Stimulated activated CD4-positive, alpha-beta T cell treated with anti-CD3 and anti-CD28 coated beads, TNF-alpha, amount 100 ng/mL, for 48 hours (primary cell): ENCODE measurements at places on chromosomes 4 and X.

GRCh38 chr4:84920617-84921016, 45.9 kb downstream of the WDFY3 start:
- DNase-seq, result no peak

- DNase-seq, result no peak
These were observed 140.8 kb downstream of the OPHN1 start for GRCh38 chrX:68292471-68292870.

- DNase-seq, result no peak
These were observed 35.4 kb upstream of the CENPU start for GRCh38 chr4:184769141-184769765.

- DNase-seq, result no peak
These were observed 203.1 kb downstream of the FAT4 start for GRCh38 chr4:125517831-125518230.

DNA sequence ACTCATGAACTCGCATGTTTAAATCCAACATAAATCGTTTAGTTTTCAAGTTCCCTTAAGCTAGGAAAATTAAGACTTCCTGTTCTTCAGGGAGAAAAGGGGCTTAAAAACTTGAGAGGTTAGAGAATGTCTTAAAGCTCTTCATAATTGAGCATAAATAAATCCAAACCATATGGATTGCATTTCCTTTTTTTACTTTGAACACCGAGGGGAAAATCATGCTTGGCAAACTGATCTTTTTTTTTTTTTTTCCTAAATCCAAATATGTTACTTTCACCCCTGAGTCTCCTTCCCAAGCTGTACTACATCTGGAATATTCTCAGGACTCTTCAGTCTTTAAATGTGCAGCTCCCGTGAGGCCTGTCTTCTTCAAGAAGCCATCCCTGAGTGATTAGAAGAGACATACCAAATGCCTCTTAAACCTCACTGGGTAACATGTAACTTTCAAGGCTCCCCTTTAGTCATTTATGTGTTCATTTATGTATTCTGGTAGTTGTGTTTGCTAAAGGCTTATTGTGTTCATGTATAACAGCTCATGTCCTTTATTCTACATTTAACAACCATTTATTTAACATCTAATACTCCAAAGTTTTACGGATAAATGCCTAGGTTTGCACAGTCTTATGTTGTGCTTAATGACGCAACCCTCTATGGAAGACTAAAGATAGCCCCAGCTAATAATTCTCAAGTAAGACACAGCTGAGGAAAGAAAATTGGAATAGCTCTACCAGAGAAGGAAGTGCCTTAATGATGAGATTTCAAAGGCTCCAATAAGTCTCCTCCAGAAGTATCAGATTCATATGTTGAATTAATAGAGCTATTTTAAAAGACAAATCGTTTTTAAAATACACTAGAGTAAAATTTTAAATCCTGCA, 107.0 kb downstream of the AGTR2 start:
- no peak for DNase-seq

DNA sequence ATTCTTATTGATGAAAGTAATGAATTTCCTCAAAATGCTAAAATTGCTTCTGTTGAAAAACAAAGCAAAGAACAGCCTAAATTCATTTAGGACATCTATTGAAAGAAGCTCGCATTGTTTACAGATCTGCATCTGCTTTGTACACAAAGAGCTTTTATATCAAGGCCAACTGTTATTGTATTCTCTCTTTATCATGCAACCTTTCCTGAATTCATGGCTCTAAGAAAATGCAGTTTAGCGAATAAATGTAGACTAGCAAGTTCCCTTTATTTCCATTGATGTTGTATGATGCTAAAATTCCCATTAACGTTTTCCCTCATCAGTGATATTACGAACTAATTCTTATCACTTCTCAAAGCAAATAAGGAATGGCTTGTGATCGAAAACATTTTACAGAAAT, 446.3 kb downstream of the MID1IP1 start:
- no peak for DNase-seq

- no peak for DNase-seq
These were observed 16.6 kb upstream of the ZNF718 start for GRCh38 chr4:107444-108429.

DNA sequence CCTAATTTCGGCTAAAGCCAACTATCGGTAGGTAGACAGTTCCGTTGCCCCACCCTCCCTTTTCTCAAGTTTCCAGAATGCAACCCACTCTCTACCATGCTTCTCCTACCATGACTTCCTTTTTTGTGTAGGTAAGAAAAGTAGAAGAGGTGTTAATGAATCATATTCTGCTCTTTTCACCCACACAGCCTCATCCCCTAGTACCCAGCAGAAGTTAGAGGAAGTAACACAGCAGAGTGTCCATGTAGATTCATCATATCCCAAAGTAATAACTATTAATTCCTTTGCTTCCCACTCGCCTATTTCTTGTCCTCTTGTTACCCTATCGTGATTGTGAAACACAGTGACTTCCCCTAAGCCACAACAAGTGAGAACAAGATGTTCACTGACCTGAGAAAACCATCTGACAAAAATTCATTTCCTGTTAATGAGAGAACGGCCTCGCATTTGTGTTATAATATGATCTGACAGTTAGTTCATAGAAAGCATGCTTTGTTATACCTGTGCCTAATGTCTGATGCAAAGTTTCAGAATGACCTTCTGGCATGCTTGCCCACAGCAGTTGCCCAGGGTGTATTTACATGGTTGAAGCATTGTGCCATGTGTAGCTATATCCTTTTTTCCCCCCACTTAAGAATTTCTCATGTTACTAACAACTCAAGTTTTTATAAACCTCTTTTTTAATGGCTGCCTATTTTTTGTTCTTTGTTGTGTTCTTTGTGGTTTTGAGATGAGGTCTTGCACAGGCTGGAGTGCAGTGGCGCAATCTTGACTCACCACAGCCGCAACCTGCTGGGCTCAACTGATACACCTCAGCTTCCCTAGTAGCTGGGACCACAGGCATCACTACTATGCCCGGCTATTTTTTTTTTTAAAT, 185.6 kb downstream of the RAP1GDS1 start:
- peak; percentile 62 for DNase-seq

GRCh38 chr4:62450740-62451139, 1250.6 kb downstream of the ADGRL3 start:
- DNase-seq, result no peak

DNA sequence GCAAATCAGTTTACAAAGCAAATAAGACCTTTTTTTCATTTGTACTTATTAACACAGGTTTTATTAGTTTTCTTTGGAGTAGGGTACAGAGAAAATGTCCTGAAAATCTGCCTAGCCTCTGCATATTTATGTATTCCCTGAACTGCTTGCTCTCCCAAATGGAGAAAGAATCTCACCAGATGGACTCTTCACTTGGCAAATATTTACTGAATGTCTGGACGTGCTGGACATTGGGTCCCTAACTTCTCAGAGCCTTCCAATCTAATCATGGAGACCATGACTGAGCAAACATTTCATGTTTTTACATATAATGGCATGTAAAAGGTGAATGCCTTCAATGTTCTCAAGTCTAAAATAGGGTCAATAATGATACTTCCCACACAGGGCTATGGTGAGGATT, 126.0 kb downstream of the CHRDL1 start:
- no peak for DNase-seq

GRCh38 chrX:1393871-1394615, 2.1 kb upstream of the SLC25A6 start:
- DNase-seq, result no peak

DNA sequence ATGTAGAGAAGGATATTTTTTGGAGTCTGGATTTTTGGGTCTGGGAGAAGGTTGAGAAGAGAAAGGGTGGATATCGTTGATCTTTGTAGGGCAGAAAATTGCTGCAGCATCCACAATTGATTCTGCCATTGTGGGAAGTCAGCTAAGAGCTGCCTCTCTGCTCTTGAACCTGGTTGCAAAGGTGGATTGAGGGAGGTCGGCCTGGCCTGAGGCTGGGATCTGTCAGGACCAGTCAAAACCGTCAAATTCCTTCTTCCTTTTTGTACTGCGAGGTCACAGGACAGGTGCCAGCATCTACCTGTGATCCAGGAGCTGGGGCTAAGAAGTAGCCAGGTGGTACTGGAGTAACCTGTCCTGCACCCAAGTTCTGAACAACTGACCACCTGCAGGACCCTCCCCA, 93.7 kb downstream of the SHOX start:
- DNase-seq, result no peak

- no peak for DNase-seq
These were observed 61.6 kb downstream of the GASK1B start for GRCh38 chr4:158111241-158111640.

DNA sequence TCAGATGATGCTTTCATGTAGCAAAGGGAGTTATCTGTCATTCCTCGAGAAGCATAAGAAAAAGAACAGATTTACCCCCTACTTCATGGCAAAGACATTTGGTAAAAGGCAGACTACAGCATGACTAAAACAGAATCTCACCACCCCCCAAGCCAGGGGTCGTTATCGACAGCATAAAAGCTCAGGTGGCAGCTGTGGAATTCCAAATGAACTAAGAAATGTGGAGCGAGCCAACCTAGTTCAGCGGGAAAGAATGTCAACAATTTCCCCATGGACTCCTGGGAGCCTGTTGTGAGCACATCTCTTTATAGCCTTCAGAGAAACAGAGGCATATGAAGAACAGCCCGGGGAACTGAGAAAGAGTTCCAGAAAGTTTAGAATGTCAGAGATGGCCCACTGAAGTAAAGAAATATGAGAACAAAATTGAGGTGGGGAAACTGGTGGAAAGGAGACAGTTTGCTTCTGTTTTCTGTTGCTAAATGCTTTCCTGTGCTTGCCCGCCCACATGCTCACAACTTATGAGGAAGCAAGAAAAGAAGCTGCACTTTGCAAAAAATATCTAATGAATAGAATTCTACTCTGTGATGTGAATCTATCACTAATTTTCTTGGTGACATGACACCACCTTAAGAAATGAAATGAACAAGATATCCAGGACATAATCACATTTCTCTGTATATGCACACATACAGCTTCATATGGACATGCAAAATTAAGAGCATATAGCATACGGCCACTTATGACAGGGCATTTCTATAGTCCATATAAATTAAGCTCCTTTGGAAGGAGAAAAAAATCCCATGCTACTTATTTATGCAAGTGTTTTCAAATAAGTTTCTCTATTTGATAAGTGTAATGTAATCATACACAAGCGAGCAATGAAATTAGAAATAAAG, 135.3 kb upstream of the MID1 start:
- no peak for DNase-seq

DNA sequence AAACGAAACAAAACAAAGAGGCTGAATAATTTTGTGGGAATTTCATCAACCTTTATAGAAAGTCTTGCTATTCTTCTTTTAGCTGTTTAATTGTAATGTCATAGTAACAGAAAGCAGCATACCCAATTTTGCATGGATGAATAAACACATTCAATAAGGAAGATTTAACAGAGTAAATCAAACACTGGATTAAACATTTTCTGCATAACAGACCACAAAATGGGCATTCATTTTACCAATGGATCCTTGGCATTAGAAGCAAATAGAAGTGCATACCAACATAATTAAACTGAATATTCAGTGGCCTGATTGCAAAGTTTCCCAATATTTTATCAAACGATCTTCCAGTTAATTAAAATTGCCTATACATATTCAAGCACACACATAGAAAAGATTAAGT, 4.4 kb upstream of the CHM start:
- no peak for DNase-seq

- no peak for DNase-seq
These were observed 42.6 kb downstream of the KDR start for GRCh38 chr4:55082756-55083155.

DNA sequence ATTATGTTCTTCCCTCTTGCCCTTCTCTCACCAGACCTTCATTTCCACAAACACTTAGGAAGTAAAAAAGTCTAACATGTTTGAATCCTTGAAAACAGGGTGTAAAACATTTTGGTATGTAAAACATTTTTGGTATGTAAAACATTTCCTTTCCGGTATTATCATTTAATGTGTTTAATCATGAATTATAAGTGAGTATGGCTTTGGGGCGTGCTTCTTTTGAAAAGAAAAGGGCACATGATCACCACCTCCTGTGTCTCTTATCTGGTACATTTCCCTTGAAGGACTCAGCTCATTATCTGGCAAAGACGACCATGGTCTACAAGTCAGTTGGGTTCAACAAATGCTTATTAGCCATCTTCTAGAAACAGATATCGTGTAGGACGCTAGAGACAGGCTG, 283.6 kb downstream of the FRMPD4 start:
- no peak for DNase-seq

- no peak for DNase-seq
These were observed 493.1 kb downstream of the MAGEE1 start for GRCh38 chrX:76920607-76921006.

- no peak for DNase-seq
These were observed 20.5 kb downstream of the MAOB start for GRCh38 chrX:43861750-43862149.

DNA sequence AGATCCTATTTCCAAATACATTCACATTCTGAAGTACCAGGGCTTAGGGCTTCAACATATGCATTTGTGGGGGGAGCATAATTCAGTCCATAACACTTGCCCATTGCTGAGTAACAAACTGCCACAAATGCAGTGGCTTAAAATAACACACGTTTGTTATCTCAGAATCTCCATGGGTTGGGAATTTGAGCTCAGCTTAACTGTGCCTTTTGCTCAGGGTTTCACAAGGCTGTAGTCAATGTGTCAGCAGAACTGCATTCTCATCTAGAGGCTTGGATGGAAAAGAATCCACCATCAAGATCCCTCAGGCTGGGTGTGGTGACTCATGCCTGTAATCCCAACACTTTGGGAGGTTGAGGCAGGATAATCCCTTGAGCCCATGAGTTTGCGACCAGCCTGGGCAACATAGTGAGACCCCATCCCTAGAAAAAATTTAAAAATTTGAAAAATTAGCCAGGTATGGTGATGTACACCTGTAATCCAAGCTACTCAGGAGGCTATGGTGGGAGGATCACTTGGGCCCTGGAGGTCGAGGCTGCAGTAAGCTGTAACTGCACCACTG, 25.8 kb upstream of the TBL1X start:
- DNase-seq, result no peak

DNA sequence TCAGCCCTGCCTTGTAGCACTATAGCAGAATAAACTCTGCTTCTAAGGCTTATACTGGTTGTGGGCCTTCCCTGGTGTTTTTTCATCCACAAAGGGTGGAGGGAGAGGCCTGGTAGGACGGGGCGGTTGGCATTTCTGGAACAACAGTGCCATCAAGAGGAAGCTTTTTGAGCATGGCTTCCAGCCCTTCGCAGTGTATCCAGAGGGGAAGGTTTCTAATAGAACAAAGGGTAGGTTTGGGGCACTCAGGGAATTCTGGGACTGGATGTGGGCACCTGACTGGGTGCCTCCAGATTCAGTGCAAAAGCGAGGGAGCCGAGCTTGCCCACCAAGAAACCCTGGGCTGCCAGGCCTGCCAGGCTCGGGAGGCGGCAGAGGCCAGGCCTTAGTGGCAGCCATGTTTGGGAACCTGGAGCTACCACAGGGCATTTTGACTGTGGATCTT, 229.6 kb upstream of the AGTR2 start:
- DNase-seq, result no peak

- DNase-seq, result no peak
These were observed 17.1 kb upstream of the GPRIN3 start for GRCh38 chr4:89324671-89325070.
